NCI-H1436 (cell line): ENCODE measurements at places on chromosomes 12 and 14.
A peak's percentile ranks its signal among the peaks of the same experiment; 100 is the strongest.

DNA sequence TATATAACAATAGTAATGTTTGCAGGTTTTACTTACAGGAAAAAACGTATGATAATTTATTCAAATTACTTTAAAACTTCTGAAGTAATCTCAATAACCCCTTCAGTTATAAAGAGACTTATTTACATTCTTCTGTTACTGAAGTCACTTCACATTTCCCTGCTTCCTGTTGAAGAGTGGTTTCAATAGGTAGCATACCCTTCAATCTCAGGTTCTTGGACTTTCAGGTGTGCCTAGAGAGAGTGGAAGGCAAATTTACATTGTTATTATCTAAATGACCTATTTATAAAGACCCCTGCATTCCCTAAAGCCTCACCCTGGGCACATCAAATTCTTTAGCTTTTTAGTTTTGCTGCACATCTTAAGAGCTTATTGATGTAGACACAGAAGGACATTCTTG lies 137.6 kb upstream of the AEBP2 start:
- DNase-seq, result no peak

DNA sequence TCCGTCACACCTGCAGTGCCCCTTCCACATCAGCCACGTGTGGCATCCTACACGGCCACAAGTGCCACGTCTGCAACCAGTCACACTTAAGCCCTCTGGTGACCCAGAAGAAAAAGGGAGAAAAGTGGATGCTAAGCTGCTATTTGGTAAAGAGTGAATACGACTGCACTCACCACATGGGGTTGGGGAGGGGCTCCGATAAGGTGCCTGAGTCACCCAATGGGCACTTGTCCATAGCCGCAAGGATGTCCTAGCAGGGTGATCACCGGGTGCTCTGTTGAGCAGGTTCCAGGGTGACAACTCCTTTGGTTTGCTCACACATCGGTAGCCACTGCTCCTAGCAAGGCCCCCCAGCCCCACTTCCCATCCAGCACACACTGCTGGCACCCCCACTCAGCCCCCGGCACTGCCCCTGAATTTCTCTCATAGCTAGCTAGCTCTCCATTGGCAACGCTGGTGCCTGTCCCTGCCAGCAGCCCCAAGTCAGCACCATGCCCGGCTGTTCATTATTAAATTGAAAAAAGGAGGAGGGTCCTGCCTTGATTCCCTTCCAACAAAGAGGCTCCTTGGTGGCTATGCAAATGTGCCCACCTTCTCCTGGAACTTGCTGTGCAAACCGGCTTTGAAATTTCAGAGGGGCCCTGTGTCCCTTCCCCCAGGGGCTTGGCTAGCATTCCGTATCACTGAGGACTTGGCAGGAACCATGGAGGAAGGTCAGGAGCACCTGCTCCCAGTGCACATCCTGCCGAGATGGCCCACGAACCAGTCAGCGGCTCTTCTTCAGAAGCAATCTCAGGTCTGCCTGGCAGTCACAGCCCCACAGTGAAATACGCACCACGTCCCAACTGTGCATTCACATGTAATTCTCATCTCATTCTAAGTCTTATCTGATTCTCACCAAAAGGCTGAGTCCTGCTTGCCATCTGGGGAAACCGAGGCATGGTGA lies 227.7 kb upstream of the DIO3 start:
- DNase-seq, result no peak

GRCh38 chr12:2112401-2112800 lies 59.6 kb downstream of the CACNA1C start:
- no peak for DNase-seq

DNA sequence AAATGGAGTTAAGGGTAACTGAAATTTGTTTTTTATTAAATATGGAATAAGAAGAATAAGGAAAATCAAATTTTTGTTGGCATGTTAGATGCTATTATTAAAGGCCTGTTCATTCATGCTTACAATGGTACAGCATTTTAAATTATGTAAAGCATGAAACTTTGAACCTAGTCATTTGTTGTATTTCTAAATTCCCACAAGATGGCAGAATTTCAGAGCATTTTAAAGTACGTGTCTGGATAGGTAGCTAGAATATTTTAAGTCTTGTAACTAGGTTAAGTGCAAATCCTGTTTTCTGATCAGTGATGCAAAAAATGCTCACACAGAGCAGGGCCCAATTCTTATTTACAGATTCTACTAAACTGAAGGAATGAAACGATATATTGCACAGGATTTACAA lies 585.6 kb upstream of the MIS18BP1 start:
- peak; percentile 1 for DNase-seq

DNA sequence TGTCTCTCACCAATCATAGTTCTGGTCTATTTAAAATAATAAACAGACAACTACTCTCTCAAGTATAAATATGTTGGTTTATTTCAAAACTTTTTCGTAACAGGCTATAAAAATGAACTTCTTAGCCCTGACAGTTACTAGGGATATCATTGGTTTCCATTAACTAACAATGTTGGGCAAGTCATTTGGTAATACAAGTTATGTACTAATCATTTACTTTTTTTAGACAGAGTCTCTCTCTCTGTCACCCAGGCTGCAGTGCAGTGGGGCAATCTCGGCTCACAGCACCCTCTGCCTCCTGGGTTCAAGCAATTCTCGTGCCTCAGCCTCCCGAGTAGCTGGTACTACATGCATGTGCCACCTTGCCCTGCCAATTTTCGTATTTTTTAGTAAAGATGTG lies 14.6 kb upstream of the KANSL2 start:
- DNase-seq, result no peak

DNA sequence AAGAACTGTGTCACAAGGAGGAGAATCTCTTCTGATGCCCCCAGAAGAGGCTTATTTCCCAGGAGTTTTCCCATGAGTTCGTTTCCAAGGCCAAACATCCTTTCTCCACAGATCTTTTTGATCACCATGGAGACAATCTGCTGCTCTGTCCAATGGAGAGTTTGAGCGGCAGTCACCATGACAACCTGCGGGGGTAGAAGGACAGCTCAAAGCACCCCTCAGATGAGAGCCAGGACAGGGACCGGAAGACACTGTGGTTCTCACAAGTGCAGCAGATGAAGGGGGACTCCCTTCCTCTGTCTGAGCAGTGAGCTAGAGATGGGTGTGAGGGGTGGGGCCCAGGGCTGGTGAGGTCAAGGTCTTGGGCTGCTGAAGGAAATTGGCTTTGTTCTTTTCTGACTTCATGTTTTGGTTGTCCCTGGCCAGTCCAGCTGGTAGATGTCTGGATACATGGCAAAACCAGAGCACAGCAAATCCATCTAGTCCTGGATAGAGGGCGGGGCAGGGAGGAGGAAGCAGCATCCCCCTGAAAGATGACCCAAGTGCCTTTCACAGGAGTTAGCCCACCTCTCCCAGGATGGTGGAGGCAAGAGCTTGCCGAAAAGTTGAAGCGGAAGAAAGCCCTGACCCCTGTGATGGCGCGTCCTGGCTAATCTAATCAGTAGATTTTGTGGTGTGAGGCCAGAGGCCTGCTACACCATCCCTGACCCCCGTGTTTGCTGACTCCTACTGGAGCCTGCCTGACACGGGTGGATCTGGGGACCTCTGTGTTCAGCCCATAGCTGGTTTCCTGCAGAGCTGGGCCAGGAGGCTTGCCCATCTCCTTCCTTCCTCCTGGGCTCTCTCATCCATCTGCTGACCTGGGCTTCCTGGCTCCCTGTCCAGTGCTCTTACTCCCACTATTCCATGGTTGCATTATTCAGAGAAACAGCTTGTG lies 24.4 kb downstream of the DHRS2 start:
- no peak for DNase-seq

DNA sequence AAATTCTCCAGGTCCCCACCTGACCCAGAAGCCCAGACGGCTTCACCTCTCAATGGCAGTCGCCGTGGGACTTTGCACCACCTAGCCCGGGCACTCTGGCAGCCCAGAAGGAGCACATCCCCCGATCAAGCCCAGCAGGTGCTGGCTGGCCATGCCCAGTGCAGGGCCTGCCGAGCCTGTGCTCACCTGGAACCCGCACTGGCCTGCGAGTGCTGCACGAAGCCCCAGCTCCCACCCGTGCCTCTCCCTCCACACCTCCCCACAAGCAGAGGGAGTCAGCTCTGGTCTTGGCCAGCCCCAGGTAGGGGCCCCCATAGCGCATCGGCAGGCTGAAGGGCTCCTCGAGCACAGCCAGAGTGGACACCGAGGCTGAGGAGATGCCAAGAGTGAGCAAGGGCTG lies 144.5 kb downstream of the NUBPL start:
- DNase-seq, result no peak

DNA sequence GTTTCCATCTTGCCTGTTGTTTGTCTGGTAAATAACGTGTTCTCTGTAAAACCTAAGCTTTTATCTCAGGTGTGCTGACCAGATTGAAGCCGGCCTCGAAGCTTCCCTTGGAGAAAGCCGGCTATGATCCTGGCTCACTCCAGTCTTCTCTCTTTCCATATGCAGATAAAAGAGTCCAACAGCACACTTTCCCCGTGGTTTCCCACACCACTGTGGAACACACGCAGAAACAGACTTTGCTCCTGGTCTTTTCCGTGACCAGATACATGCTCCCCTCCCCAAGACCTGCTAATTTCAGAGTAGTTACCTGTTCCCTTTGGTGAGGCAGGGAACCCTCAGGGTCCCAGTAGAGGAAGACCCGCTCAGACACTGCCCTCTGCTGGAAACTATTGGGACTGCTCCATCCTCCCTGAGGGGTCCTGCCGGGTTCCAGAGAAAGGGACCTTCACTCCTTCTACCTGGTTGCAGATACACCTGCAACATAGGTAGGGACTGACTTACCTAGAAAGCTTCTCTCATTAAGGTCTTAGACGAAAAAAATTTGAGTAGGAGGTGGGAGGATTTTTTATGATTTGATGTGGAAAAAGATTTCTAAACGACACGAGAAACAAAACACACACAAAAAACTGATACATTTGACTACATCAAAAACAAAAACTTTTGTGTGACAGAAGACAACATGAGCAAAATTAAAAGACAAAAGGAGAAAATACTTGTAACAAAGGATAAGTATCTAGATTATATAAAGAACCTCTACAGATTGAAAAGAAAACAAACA lies 415.4 kb upstream of the CCDC196 start:
- peak; percentile 72 for DNase-seq

- DNase-seq, result no peak
Measured at GRCh38 chr14:68637106-68638021, 155.5 kb downstream of the ZFP36L1 start.

DNA sequence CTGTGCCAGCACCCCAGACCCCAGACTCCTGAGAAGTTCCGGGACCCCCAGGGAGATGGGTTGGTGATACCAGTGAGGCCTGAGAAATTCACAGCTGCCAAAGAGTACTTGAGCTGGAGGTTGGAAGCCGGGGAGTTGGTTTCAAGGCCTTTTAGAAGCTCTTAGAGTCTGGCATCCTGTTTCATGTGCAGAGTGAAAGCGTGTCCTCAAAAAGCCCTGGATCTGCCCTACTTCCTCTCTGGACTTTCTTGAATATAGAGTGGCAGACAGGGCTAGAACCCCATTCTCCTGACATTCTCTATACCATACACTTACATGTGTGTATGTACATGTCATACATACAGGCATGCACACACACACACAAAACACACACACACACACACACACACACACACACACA lies 31.3 kb upstream of the PPM1A start:
- DNase-seq, result no peak

DNA sequence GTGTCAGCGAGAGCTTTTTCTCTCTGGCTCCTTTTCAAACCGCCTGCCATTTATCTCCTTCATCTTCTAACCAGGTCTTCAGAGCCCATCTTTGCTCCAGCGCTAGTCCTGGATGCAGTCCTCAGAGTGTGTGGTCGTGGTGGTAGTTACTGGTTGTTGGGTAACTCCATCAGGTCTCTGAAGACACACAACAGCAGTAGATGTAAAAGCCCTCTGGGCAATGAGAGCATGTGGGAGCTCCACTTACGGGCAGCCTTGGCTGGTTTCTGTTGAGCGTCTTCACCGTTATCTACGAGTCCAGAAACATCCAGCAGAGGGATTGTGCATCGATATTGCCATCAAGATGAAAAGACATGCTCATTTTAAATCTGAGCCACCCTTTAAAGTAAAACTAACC lies 61.2 kb downstream of the FBXL14 start:
- no peak for DNase-seq

- no peak for DNase-seq
Measured at GRCh38 chr12:19198272-19198671, 68.7 kb downstream of the PLEKHA5 start.

- no peak for DNase-seq
Measured at GRCh38 chr14:105136401-105137322, 31.9 kb downstream of the JAG2 start.

- DNase-seq, result no peak
Measured at GRCh38 chr14:72779679-72780078, 114.2 kb downstream of the DPF3 start.

GRCh38 chr12:28144059-28144458 lies 46.2 kb upstream of the CCDC91 start:
- no peak for DNase-seq

GRCh38 chr12:129826273-129826672 lies 77.6 kb downstream of the TMEM132D start:
- no peak for DNase-seq

DNA sequence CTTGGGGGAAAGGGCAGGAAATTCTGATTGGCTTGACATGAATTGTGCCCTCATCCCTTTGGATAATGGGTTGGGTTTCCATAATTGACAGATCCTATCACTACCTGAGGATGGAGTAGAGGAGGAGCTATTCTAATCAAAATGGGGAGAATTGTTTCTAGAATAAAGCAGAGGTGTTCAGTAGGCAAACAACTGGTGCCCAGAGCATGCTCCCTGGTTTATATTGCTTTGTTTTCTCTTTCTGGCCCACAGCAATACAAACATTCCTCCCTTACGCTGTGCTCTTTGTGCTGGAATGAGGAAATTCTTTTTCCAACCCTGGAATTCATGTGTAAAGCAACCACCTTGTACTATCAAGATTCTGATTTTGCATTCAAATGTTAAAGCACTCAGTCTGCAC lies 147.4 kb downstream of the RASSF9 start:
- no peak for DNase-seq

DNA sequence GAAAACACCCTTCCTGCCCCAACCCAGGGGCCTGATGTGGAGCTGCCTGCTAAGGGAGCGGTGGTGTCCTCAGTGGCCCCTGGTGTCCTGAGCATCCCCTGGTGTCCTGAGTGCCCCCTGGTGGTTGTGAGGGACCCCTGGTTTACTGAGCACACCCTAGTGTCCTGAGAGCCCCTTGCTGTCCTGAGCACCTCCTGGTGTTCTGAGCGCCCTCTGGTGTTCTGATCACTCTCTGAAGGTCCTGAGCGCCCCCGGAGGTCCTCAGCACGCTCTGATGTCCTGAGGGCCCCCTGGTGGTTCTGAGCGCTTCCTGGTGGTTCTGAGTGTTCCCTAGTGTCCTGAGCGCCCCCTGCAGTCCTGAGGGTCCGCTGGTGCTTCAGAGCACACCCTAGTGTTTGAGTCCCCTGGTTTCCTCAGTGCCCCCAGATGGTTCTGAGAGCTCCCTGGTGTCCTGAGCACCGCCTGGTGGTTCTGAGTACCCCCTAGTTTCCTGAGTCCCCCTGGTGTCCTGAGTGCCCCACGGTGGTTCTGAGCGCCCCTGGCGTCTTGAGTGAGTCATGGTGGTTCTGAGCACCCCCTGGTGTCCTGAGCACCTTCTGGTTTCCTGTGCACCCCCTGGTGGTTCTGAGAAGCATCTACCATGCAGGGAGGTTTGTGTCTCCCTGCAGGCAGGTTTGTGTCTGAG lies 1004.2 kb downstream of the TMEM121 start:
- DNase-seq, result no peak

- no peak for DNase-seq
Measured at GRCh38 chr12:4412056-4412455, 32.5 kb upstream of the FGF23 start.
